ENCODE measurements at places on chromosomes 1 and 21. TPM values are rescaled to one million over a fixed set of nuclear protein-coding genes. Genes with fewer than 3 reads are reported as not detected.

Gene HTR6
- total RNA-seq, result not detected

Gene FCRL1
- 0.29 TPM for total RNA-seq

Gene ALPL
- total RNA-seq, result 3.5 TPM

Gene HES3
- total RNA-seq, result not detected

Gene NPPB
- not detected for total RNA-seq

Gene CYP4B1
- total RNA-seq, result 5.3 TPM

Gene RNF11
- 68.8 TPM for total RNA-seq

Gene AIM2
- total RNA-seq, result not detected

Gene AMY1A
- not detected for total RNA-seq

Gene RPTN
- total RNA-seq, result not detected

Gene KRTAP11-1
- total RNA-seq, result not detected

Gene RASSF5
- 4.1 TPM for total RNA-seq

Gene OR2T4
- not detected for total RNA-seq

Gene SIK1
- total RNA-seq, result 0.43 TPM

Gene CFAP74
- total RNA-seq, result not detected

Gene S100A2
- total RNA-seq, result not detected

Gene ADAMTS4
- total RNA-seq, result 20.6 TPM

Gene STMN1
- total RNA-seq, result 42.6 TPM

Gene ATP1A4
- not detected for total RNA-seq

Gene PGBD5
- total RNA-seq, result 0.37 TPM

Gene MYCBP
- 2.2 TPM for total RNA-seq

Gene ZNF436
- total RNA-seq, result 7.0 TPM

Gene CDK11A
- total RNA-seq, result 233 TPM

Gene CACNA1E
- under 0.01 TPM for total RNA-seq

Gene IPO13
- 9.9 TPM for total RNA-seq

Gene SF3B4
- 19.3 TPM for total RNA-seq

Gene GPR37L1
- 2.0 TPM for total RNA-seq

Gene RIIAD1
- total RNA-seq, result not detected

Gene LYPD8
- 48.4 TPM for total RNA-seq

Gene TCHH
- total RNA-seq, result not detected

Gene S100A8
- not detected for total RNA-seq

Gene FGR
- 6.7 TPM for total RNA-seq

Gene RPE65
- 0.58 TPM for total RNA-seq

Gene ANKRD65
- 0.89 TPM for total RNA-seq

All from stomach (tissue), 19 donors.